ENCODE measurements at places on chromosomes 7 and 10. TPM values are rescaled to one million over a fixed set of nuclear protein-coding genes. Genes with fewer than 3 reads are reported as not detected.

CCZ1 gene
- total RNA-seq = 74.5 TPM

NODAL gene
- total RNA-seq = not detected

ABCC2 gene
- 0.11 TPM for total RNA-seq

ZNF92 gene
- total RNA-seq = 16.2 TPM

DNA sequence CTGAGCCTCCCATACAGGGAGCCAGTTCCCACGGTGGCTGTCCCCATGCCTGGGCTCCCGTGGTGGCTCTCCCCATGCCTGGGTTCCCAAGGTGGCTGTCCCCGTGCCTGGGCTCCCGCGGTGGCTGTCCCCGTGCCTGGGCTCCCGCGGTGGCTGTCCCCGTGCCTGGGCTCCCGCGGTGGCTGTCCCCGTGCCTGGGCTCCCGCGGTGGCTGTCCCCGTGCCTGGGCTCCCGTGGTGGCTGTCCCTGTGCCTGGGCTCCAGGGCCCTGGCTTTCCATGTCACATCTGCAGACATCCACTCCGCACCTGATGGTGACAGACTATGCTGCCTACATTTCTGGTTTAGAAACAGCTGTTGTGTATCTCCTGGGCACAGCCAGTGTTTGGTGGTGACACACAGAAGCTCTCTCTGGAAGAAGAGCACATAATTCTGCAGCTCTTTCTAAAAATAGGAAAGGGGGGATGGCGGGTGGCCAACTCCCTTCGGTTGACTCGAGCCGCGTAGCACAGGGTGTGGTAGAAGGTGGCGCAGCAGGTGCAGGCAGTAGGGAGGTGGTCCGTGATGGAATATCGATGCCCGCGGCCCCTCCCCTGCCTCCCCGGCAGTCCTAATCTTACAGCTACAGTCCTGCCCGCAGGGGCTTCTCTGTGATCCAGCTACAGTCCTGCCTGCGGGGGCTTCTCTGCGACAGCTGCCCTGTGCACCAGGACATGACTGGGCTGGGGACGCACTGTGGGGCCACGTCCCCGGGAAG, 251.2 kb downstream of the DNAJB6 start:
- H3K4me3 ChIP-seq = no peak overlapping the region
- H3K4me1 ChIP-seq = no peaks in the 10 kb centered on the region
- H3K36me3 ChIP-seq = no peaks in the 10 kb centered on the region
- no peak overlapping the region for H3K27ac ChIP-seq

DNA sequence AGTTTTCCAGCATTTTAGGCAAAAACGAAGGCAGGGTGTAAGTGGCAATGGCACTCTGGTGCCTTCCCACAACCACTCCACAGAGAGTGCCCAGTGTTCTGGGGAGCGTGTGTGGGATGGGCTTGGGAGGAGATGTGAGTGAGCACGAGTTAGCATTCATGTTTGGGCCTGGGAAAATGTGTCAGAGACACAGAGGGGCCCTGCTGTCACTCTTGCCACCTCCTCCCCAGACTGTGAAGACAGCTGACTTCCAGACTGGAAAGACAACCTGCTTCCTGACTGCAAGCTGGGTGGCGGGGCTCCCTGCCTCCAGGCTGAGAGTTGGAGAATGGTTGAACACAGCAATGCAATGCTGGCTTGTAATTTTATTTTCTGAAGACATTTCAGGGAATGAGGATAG, 454.5 kb upstream of the ZMIZ1 start:
- H3K27me3 ChIP-seq = no peaks in the 10 kb centered on the region
- H3K27ac ChIP-seq = no peak overlapping the region
- no peak for DNase-seq
- no peak overlapping the region for H3K4me3 ChIP-seq
- no peaks in the 10 kb centered on the region for H3K36me3 ChIP-seq

DNA sequence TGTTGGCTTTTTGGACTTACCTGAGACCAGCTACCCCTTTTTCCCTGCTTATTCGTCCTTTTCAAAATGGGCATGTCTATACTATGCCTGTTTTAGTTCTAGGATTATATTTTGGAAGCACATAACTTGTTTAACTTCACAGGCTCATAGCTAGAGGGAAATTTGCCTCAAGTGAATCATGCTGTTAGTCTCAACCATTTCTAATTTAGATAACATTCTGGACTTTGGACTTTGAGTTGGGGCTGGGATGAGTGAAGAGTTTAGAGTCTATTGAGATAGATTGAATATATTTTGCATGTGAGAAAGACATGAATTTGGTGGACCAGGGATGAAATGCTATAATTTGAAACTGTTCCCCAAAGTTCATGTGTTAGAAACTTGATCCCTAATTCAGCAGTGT, 554.6 kb upstream of the C7orf33 start:
- DNase-seq = no peak
- H3K27ac ChIP-seq = no peak overlapping the region
- no peaks in the 10 kb centered on the region for H3K4me1 ChIP-seq

DNA sequence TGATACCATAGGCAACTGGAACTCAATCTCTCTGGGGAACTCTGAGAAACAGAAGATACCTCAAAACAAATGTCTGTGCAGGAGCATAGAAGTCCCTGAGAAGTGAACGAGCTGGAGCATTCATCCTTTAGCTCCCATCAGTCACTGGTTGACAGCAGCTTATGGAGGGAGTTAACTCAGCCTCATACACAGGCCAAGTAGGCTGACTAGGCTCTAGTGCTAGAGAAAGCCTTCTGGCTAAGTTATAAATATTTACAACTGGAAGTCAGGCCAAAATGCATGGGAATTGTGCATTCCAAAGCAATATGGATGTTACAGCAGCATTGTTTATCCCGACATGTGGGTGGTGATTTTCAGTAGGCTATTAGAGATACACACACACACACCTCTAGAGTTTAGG, 66.5 kb downstream of the ANK3 start:
- DNase-seq = no peak
- no peaks in the 10 kb centered on the region for H3K27me3 ChIP-seq
- no peak overlapping the region for H3K27ac ChIP-seq
- H3K4me3 ChIP-seq = no peak overlapping the region
- no peaks in the 10 kb centered on the region for H3K4me1 ChIP-seq

GRCh38 chr10:43610636-43611035, 4.4 kb downstream of the ZNF485 start:
- DNase-seq = no peak
- H3K4me3 ChIP-seq = no peak overlapping the region
- no peaks in the 10 kb centered on the region for H3K4me1 ChIP-seq
- H3K36me3 ChIP-seq = peaks cover 72% of the 10 kb centered on the region
- H3K27ac ChIP-seq = no peak overlapping the region
- no peaks in the 10 kb centered on the region for H3K27me3 ChIP-seq

DNA sequence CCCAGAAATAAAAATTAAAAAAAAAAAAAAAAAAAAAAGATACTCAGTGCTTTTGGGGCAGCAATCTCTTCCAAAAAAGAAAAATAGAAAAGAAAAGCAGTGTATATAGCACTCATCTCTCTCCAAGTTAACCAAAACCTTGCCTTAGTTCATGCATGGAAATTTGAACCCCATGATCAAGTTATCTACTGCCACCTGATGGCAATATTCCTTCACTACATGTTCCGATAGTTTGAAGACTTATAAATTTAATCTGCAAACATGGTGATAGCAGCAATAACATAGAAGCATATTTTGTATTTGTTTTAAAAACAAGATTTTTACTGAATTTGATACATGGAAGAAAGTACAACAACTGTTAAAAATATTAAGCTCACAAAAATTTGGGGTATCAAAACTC, 48.6 kb upstream of the SLIT1 start:
- no peak overlapping the region for H3K4me3 ChIP-seq
- H3K27ac ChIP-seq = no peak overlapping the region
- no peaks in the 10 kb centered on the region for H3K4me1 ChIP-seq
- DNase-seq = peak; percentile 32
- H3K27me3 ChIP-seq = no peaks in the 10 kb centered on the region

GRCh38 chr7:139893999-139894398, 64.9 kb downstream of the TBXAS1 start:
- H3K36me3 ChIP-seq = no peaks in the 10 kb centered on the region
- no peak for DNase-seq
- no peak overlapping the region for H3K27ac ChIP-seq

DNA sequence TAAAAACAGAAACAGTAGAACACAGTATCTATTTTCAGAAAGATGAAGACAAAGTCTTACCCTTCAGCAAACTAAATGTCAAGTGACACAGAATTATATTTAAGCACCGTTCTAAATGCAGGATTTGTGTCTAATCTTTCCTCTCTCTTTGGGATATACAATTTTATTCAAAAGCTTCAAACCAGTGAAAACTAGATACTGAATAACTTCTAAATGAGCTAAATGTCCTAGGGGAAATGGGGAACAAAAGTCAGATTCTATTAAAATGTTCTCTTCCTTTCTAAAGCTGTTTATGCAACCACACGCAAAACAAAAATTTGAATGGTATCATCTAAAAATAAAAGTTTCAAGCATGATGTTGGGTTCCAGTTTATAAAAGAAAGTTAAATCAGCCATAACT, 136.4 kb upstream of the AOAH start:
- H3K4me1 ChIP-seq = no peaks in the 10 kb centered on the region
- no peak overlapping the region for H3K27ac ChIP-seq
- H3K27me3 ChIP-seq = no peaks in the 10 kb centered on the region
- no peak for DNase-seq

DNA sequence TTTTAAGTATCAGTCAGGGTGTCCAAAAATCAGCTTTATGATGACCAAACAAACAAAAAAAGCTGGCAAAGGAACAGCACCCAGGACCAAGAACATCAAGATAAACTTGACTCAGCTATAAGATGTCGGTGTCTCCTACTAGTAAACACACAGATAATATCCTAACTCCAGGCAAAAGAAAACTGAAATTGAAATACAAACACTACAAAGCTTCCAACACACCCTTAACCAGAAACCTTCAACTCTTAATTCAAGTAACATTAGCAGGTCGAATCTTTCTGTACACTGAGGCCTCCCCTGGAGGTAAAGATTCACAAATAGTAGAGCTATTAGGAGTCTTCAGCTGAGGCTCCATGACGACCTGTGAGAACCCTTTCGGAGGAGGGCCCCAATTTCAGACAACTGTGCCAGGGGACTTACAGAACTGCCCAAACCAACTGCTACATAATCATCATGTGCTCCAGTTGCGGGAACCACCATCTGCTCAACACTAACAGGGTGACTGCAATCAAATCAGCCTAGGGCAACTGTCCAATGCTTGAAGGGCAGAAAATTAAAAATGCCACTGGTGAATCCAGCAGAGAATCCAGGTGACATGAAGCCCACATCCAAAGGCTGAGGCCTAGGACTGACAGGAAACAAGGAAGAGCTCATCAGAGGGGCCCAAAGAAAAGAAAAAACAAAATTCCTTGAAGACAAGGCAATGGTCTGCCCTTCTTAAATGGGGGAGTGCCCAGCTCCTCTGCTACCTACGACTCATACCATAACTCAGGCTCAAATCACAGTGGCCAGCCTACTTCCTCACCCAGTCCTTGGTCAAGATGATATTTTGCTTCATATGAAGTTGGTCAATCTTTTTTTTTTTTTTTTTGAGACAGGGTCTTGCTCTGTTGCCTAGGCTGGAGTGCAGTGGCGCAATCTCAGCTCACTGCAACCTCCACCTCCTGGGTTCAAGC, 20.0 kb downstream of the XPNPEP1 start:
- H3K27ac ChIP-seq = no peak overlapping the region
- peaks cover 10% of the 10 kb centered on the region for H3K36me3 ChIP-seq
- H3K4me1 ChIP-seq = peaks cover 18% of the 10 kb centered on the region
- no peak for DNase-seq
- no peak overlapping the region for H3K4me3 ChIP-seq

GRCh38 chr7:102273749-102274712, 12.6 kb upstream of the SH2B2 start:
- no peaks in the 10 kb centered on the region for H3K27me3 ChIP-seq
- H3K4me3 ChIP-seq = no peak overlapping the region
- no peaks in the 10 kb centered on the region for H3K36me3 ChIP-seq
- no peak overlapping the region for H3K27ac ChIP-seq

GRCh38 chr7:5774136-5774535, 7.3 kb downstream of the RNF216 start:
- no peak overlapping the region for H3K4me3 ChIP-seq
- peak overlapping the region; percentile 42 for H3K27ac ChIP-seq
- H3K27me3 ChIP-seq = no peaks in the 10 kb centered on the region
- H3K36me3 ChIP-seq = peaks cover 39% of the 10 kb centered on the region
- H3K4me1 ChIP-seq = peaks cover 15% of the 10 kb centered on the region
